ENCODE measurements at places on chromosomes 6 and 20.
A peak's percentile ranks its signal among the peaks of the same experiment; 100 is the strongest.

DNA sequence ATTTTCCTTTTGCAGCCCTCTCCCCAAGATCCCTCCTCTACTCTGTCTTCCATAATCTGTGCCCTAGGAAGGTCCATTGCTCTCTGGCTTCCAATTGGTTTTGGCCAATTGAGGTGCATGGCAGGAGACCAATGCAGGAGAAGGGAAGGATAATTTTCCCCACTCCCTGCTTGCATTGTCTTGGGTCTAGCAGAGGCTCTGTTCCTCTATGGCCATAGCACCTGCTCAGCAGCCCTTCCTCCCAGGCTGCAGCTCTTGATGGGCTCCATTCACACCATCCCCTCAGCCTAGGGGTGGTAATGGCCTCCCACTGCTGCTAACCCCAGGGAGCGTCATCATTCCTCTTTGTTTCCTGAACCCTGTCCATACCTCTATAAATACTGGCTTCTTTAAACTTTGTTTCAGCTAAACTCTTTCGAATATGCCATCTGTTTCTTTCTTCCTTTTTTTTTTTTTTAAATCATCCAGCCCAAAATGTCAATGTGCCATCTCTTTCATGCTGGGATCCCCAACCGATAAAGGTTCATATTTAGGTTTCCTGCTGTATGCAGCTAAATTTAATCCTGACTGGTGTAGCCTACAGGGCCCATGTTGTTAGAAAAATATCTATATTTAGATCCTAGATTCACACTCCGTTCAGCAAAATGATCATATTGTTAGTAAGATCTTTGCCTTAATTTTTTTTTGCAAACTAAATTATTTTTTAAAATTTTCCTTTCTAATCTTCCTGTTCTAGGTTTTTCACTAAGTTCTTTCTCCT lies 63.8 kb downstream of the HECA start:
- no peak for DNase-seq

GRCh38 chr6:4518506-4518905 lies 257.7 kb upstream of the CDYL start:
- no peak for DNase-seq

GRCh38 chr20:31808481-31808880 lies 10.7 kb upstream of the MYLK2 start:
- no peak for DNase-seq

DNA sequence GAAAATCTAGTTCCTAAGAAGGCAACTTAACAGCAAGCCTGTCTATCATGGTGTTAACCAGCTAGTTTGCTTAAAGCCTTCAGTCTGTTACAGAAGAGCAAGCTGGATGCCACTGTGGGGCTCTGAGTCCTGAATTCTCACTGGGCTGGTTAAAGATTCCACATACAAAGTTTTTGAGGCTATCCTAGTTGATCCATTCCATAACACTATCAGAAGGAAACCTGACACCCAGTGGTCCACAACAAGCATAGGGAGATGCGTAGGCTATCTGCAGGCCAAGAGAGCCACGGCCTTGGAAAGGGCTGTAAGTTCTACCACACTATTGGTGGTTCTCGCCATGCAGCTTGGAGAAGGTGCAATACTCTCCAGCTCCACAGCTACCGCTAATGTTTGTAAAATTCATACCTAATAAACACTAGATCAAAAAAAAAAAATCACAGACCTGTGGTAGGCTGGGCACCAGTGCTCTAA lies 420 bp upstream of the MCCD1 start:
- no peak for DNase-seq

DNA sequence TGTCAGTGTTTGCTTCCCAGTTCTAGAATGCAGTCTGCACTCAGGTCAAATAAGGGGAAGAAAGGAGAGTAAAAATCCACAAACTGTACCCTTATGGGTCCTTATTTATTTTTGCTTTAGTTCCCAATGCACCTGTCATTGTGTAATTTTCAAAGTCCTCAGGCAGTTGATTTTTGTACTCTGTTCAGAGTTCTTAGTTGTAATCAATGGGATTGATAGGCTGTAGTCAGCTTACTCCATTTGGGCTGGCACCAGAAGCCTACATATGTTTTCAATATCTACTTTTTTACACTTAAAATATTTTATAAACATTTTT lies 18.6 kb downstream of the AIG1 start:
- DNase-seq: no peak

DNA sequence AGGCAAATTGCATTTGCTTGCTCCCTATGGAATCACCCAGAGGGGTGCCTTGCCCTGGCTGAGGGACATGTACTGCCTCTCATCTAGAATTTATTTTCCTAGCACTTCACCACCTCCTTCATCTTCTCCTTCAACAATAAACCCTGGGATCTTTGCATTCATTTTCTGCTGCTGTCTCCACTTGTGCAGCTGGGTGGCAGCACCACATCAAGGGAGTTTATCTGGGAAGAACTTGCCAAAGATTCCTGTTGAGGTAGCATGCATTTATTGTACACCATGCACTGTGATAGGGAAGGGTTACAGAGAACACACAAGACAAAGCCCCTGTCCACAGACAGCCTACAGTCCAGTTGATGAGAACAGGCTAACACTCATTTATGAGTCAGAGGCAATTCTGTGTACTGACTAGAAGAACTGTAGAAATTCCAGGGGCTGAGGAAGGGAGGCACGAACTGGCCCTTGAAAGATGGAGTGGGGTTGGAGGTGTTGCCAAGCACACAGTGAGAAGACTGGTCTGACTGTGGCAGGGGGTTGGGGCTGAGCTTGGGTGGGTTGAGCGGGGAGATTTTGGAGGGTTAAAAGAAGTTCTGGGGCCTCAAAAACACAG lies 17.5 kb downstream of the C20orf173 start:
- DNase-seq: no peak

DNA sequence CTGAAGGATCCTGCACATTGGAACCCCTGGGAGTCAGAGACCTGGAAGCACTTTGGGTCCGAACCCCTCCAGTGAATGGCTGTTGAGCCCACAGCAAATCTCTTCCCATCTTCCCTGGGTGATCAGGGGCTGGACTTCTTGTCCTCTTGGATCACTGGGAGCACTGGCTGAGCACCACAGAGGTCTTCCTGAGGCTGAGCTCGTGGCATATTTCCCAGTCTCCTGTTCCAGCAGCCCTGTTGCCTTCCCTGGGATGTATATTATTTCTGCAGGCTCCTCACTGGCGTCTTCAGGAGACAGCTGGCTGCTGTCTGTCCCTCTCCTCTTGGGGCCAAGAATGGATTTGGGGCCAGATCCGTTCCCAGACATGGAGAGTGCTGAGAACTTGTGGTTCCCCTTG lies 43.4 kb downstream of the PTK7 start:
- no peak for DNase-seq

DNA sequence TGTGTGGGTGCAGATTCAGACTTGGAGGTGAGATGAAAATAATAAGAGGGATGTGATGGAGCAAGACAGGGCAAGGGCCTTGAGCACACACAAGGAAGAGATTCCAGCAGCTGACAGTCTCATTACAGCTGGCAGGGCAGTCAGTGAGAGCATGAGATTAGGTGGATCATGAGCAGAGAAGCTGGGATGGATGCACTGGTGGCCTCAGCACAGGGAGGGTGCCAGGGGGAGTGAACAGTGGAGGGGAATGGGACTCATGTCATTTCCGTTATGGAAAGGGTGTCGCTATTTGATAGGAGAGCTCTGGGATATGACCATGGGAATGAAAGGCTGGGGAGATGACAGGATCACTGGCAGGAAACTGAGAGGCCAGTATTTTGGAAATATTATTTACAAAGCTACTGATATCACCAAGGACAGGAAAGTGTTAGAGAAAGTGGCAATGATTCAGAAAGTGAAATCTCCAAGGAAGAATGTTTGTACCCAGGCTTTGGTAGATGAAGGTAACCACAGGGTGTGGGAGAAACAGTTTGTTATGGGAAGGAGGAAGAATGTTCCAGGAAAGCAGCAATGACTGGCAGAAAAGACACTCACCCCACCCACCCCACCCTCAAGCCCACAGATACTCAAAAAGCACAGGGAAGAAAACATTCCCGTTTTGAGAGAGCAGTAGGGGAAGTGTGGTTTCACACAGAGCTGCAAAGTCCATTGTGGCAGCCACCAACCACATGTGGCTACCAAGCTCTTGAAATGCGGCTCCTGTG lies 214.7 kb upstream of the PROKR2 start:
- no peak for DNase-seq

- DNase-seq: no peak
These were observed 63.0 kb downstream of the SH3BGRL2 start for GRCh38 chr6:79694156-79694555.

- DNase-seq: peak; percentile 41
These were observed 274.9 kb downstream of the UTRN start for GRCh38 chr6:144559865-144560593.

GRCh38 chr6:108383981-108384380 lies 89.1 kb downstream of the AFG1L start:
- DNase-seq: peak; percentile 35
